Kidney capillary endothelial cell (primary cell): ENCODE measurements at places on chromosomes 12 and 14.

GRCh38 chr14:49926803-49927202 lies 33.9 kb downstream of the ARF6 start:
- DNase-seq, result no peak

- DNase-seq, result no peak
Observed at GRCh38 chr12:38547586-38547985, 231.0 kb downstream of the ALG10B start.

DNA sequence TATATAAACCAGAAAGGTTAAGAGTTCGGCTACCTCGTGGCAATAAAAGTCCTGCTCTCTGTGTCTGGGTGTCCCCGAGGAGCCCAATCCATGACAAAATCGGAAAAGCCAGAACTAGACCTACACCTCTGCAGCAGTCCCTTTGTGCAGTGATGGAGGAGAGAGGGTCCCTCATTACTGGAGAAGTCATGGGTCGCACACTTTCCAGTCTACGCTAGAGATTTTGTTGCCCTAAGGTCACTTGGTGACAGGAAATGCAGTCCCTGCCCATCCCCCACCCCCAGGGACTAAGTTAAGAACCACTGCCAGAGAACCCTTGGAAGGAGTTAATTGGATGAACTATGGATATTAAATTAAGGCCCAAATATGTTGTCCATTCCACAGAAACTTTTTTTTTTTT lies 104.4 kb upstream of the ATF7IP start:
- DNase-seq, result no peak

DNA sequence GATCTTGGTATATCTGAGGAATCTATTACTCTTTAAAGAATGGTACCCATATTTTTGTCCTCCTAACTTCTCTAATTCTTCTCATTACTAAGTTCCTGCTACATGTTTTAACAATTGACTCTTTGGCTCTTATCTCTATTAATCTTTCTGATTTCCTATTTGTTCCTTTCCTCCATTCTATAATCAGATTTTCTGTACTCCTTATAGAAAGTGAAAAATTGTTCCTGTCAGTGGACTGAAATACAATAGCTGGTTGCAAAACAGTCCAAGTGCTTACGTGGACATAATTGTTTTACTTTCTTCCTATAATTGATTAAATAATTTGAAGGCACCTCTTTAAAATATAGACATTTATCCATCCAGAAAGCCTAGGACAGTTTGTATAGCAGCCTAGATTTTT lies 86.7 kb upstream of the PTHLH start:
- DNase-seq, result no peak

DNA sequence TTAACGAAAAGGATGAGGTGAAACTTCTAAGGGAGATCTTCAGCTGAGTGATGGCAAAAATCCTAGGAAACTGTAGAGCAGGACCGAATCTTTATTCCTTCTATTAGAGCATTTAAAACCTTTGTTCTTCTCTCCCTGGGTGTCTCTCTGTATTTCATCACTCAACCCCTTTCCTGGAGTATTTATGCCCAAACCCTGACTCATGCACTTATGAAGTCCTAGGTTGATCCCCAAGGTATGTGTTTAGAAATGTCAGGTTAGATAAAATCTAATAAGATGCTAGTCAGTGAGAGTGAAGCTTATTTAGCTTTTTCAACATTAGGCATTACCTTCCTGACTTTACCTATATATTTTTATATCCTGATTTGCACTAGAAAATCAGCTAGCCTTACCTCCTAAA lies 239.8 kb upstream of the NPAS3 start:
- DNase-seq, result no peak

- DNase-seq, result no peak
Observed at GRCh38 chr12:48194799-48195201, 8.3 kb downstream of the OR10AD1 start.

- peak; percentile 35 for DNase-seq
Observed at GRCh38 chr12:57127726-57128518, at the start of gene LRP1. Gene LRP1 (plus strand): TSS chr12:57128483. CDS start chr12:57128965, 482 bp downstream.

DNA sequence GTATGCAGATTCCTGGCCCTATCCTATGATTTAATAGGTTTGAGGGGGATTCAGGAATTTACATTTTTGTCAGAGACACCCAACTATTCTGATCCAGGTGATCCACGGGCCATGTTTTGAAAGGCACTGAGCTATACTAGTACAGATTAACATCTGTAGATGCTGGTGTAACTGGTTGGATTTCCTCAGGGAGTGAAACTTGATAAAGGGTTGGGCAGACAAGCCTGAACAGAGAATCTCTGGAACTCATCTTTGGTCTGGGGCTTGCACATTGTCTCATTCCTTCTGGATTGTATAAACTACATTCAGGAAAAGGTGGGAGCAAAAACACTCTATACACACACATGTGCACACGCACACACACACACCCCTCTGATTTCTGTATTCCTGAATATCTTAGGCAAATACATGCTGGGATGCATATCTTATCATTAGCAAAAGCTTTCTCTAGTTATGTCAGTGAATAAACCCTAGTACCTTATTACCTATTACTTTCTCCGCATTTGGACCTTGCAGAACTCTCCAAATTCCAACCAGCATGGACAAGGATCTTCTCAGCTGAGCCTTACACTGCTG lies 104.6 kb downstream of the SLC38A1 start:
- DNase-seq, result no peak

- DNase-seq, result no peak
Observed at GRCh38 chr14:28629328-28630004, 137.1 kb upstream of the FOXG1 start.

GRCh38 chr12:52010152-52010622 lies 3.4 kb downstream of the TAMALIN start:
- peak; percentile 64 for DNase-seq

DNA sequence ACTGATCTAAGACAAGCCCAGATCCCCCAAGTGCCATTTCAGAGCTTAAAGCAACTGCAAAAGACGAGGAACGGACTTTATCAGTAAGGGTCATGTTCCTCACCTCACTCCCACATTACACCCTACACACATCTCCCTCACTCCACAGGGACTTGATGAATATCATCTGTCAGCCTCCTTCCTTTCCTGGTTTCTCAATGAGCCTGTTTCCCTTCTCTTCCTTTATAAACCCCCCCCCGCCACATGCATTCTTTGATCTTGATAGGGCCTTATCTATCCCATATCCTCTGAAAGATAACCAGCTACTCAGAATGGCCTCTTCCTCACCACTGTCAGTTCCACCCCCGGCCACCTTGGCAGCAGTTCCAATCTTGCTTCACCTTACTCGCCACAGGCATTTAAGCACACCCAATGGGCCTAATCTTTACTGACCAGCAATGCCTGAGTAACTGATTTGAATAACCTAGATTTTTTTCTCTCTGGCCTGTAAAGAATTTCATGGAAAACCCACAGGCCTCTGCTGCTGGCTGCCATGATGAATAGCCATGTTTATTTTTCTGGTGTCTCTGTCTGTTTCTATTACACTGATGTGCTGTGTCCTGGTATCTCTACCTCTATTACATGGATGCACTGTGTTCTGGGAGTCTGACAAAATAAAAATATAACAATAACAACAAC lies 138.7 kb downstream of the PHLDA1 start:
- DNase-seq, result no peak

DNA sequence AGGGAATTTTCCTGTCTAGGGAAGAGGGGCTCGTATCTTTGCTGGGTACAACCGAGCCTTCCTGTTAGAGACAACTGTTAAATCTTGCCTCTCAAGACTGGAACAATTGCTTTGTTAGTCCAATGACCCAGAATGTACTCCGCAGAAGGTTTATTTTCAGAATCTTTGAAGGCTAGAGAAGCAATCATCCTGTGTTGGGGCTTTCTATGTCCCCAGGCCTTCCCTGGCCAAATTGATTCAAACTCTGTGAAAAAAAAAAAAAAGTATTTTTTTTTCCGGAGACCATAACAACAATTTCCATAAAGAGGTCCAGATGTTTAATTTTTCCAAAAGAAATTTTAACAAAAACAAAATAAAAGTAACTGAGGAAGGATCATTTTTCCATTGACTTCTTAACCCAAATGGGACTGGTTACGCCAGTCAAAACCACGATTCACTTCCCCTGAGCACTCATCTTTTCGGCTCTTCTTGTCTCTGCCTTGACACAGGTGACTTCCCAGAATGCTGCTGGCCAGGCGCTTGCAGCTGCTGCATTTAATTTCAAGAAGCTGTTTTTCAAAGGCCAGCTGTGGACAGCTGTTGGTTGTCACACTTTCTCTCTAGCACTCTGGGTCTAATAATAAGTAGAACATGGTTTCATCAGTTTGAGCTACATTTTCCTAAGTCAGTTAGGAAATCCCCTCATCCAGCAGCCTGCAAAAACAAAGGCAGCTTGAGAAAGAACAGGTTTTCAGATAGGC lies 81.6 kb upstream of the MANSC4 start:
- no peak for DNase-seq

DNA sequence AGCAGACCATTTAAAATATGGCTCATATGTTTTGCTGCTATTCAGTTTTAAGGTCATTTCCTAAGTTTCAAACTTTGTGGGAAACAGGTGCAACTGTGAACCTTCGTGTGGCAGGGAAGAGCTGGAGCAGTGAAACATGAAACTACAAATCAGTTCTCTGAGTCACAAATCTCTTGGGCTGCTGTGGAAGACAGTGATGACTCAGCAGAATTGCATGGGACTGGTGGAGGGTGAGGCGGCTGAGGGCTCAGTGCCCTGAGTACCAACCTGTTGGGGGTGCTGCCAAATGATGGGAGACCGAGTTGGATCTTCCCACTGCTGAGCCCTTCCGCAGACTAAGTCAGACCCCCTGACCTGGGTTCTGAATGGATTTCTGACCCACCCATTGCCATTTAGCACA lies 8.4 kb upstream of the CALM1 start:
- DNase-seq, result no peak

DNA sequence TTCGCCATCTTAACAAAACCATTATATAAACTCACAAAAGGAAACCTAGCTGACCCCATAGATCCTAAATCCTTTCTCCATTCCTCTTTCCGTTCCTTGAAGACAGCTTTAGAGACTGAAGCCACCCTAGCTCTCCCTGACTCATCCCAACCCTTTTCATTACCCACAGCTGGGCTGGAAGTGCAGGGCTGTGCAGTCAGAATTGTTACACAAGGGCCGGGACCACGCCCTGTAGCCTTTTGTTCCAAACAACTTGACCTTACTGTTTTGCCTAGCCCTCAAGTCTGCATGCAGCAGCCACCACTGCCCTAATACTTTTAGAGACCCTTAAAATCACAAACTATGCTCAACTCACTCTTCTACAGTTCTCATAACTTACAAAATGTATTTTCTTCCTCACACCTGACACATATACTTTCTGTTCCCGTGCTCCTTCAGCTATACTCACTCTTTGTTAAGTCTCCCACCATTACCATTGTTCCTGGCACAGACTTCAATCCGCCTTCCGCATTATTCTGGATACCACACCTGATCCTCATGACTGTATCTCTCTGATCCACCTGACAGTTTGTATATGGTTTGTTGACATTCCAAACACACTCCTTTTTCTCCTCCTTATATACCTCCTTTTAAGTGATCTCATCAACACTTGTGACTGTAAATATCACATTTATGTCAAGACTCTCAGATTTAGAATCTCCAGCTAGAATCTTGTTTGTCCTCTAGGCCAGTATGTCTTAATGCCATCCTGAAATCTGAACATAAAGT lies 208.7 kb downstream of the KITLG start:
- no peak for DNase-seq

GRCh38 chr12:104154286-104154685 lies 16.3 kb upstream of the NFYB start:
- no peak for DNase-seq

- DNase-seq, result no peak
Observed at GRCh38 chr14:24576182-24576581, at the start of gene CTSG. Gene CTSG (minus strand): TSS chr14:24576250. CDS start chr14:24576223, 27 bp downstream.

GRCh38 chr12:118042091-118042490 lies 18.9 kb downstream of the WSB2 start:
- DNase-seq, result no peak

- peak; percentile 86 for DNase-seq
Observed at GRCh38 chr12:47021298-47021697, 58.1 kb upstream of the PCED1B start.

DNA sequence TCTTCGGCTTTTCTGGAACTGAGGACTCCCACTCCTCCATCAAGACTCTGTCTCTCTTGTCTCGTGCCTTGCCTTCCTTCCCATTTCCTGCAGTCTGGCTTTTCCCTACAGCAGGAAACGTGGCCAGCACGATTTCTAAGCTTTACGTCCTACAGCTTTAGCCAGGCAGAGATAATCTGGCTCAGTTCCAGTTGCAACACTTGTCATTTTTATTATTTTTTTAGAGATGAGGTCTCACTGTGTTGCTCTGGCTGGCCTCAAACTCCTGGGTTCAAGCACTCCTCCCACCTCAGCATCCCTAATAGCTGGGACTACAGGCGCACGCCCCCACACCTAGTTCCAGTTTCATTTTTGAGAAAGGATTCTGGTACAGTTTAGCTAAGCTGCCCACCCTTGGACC lies 19.9 kb downstream of the CALM1 start:
- DNase-seq, result peak; percentile 85

DNA sequence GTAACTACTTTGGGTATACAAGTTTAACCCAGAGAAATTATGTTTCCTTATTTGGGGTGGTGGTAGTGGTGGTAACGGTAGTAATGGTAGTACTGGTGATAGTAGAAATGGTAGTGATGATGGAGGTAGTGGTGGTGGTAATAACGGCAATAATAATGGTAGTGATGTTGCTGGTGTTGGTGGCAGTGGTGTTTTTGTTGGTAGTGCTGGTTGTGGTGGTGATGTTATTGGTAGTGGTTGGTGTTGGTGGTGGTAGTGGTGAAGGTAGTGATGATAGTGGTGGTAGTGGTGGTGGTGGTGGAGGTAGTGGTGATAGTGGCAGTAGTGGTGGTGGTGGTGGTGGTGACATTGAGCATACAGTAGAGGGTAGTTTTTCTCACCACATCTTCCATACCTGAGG lies 95.6 kb downstream of the TMEM30B start:
- DNase-seq, result no peak

- no peak for DNase-seq
Observed at GRCh38 chr12:77299001-77299400, 233.6 kb upstream of the E2F7 start.

GRCh38 chr12:132138941-132139871 lies 4.9 kb downstream of the DDX51 start:
- DNase-seq, result no peak

DNA sequence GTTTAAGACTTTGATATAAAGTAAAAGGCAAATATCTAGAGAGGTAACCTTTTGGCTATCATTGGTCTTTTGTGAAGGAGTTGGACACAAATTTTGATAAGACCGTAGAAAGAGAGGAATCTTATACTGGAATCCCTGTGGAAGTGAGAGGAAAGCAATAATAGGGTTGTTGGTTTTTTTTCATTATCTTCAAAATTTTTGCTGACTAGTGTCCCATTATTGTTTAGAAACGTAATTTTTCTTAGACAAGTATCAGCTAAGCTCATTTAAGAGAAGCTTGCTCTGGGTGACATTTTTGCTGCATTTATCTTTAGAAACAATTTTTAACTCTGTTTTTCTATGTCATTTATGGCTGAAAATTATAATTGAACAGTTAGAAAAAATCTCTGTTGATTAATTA lies 300.3 kb downstream of the SYT1 start:
- DNase-seq, result no peak

GRCh38 chr14:72863216-72864006 lies 30.5 kb downstream of the DPF3 start:
- DNase-seq, result no peak

GRCh38 chr14:34174973-34175372 lies 224.1 kb upstream of the EGLN3 start:
- no peak for DNase-seq

GRCh38 chr14:80988192-80988591 lies 32.8 kb downstream of the TSHR start:
- DNase-seq, result no peak
